Right lobe of liver (tissue), 6 donors: ENCODE measurements at places on chromosomes 2 and 18. TPM values are rescaled to one million over a fixed set of nuclear protein-coding genes. Genes with fewer than 3 reads are reported as not detected.

The CAPN13 gene
- total RNA-seq, result not detected

The UGT1A8 gene
- 1.00 TPM for total RNA-seq

The SDC1 gene
- 369 TPM for total RNA-seq

The CYP26B1 gene
- total RNA-seq, result 0.93 TPM

The SMAD2 gene
- 36.8 TPM for total RNA-seq

The NOL4 gene
- 0.37 TPM for total RNA-seq
